ENCODE measurements at places on chromosomes 6 and 20. TPM values are rescaled to one million over a fixed set of nuclear protein-coding genes. Genes with fewer than 3 reads are reported as not detected.

DNA sequence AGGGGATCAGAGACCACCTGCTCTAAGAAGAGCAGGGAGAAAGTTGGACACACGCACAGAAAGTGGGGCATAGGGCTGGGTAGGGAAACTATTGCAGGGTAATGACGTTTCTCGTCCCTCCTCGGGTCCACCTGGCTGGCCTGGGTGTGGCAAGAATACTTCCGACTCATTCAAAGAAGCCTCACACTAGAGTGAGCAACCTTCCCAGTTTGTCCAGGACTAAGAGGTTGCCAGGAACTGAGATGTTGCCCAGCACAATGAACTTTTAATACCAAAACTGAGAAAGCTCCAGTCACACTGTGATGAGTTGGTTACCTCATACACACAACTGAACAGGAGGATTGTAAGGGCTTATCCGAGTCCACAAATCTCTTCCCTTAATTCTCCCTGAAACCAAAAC is 74.5 kb upstream of the ADGRF1 start:
- no peak for DNase-seq

The HTR1B gene
- total RNA-seq: 0.18 TPM

The JARID2 gene
- 34.5 TPM for total RNA-seq

The ADGRB3 gene
- 5.1 TPM for total RNA-seq

DNA sequence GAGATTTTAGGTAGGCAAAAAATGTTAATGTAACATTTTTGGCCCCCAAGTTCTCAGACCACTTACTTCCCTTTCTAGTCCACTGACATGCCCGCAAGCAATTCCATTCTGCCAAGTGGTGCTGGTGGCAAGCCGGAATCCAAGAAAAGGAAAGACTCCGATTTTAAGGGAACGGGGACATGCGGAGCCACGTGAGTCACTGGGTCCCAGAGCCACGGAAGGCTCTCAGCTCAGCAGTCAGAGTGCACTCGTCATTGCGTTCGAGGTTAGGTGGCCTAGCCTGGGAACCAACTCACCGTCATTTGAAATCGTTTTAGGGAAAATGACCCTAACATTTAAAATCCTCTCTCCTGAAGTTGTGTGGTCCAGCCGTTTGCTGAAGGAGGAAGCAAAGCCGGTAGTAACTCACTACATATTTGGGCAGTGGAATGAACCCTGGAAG is 711 bp upstream of the SIRT5 start:
- no peak for DNase-seq

The KIAA1755 gene
- total RNA-seq: 9.5 TPM

Measured in neural crest cell (in vitro differentiated cells).